ENCODE measurements at places on chromosomes 5 and 9.

DNA sequence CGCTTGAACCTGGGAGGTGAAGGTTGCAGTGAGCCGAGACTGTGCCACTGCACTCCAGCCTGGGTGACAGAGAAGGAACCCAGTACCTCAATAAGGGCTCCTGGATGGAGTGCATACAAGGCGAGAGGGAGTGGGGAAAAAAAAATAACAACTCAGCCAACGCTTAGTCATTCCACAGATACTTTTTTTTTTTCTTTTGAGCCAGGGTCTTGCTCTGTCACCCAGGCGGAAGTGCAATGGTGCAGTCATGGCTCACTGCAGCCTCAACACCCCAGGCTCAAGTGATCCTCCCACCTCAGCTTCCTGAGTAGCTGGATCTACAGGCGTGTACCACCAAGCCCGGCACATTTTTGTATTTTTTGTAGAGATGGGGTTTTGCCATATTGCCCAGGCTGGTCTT lies 59.5 kb upstream of the GGTA1 start:
- DNase-seq, result no peak

DNA sequence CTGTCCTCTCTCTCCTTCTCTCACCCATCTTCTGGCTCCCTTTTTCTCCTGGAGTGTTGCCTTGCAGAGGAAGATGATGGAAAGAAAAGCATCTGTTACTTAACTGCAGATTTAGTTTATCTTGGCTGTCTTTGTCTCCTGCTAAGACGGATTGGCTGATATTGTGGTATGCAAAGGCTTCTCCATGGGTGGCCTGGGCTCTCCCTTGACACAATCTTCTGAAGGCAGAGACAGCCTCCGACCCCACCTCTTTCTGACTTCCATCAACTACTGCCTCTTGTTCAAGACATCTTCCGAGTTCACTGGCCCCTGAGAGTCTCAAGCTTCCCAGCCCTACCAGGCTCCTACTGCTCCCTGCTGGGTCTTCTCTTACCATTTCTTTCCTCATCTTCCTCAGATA lies 403.7 kb downstream of the LRRC70 start:
- peak; percentile 12 for DNase-seq

DNA sequence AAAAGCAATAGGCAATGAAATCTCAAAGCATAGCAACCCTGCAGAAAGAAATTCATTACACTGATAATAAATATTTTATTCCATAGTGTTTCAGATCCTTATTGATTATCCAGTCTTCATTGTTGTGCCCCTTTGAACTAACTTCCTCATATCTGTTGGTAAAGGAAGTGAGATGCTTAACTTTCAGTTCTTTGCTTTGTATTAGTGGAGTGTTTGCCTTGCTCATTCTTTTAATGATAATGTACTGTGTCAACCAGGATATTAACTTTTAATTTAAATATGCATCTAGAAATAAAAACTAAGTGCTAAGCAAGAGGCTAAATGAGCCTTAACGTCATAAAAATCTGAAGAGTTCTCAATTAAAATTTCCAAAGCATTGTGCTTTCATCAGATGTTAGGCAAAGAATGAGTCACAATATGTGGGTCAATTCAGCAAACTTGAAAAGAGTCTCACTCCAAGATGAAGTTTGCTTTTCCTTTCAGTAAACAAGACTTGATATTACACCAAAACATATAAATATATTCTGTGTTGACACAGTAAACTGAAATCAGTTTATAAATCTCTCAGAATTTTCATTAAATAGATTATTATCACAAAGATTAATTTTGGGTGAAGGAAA lies 105.9 kb downstream of the GIN1 start:
- DNase-seq, result no peak

GRCh38 chr5:62633243-62633642 lies 54.6 kb downstream of the LRRC70 start:
- no peak for DNase-seq

DNA sequence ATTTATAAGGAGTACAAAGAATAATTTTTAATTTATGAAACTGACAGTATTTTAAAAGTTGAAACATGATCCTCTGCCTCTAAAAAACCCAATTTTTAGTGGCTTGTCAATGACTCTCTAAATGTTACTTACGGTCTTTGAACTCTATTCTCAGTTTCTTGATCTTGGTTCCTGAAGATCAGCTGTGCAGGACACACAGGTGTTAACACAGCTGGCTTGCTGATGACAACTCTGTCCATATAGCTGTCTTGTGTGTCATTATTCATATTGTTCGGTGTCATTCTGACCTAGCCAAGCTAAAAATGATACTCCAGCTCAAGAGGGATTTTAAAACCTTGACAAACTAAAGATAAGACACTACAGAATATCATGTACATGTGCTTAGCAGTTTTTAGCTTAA lies 314.5 kb downstream of the CCDC171 start:
- no peak for DNase-seq

GRCh38 chr9:126380447-126380846 lies 53.8 kb downstream of the MVB12B start:
- no peak for DNase-seq

DNA sequence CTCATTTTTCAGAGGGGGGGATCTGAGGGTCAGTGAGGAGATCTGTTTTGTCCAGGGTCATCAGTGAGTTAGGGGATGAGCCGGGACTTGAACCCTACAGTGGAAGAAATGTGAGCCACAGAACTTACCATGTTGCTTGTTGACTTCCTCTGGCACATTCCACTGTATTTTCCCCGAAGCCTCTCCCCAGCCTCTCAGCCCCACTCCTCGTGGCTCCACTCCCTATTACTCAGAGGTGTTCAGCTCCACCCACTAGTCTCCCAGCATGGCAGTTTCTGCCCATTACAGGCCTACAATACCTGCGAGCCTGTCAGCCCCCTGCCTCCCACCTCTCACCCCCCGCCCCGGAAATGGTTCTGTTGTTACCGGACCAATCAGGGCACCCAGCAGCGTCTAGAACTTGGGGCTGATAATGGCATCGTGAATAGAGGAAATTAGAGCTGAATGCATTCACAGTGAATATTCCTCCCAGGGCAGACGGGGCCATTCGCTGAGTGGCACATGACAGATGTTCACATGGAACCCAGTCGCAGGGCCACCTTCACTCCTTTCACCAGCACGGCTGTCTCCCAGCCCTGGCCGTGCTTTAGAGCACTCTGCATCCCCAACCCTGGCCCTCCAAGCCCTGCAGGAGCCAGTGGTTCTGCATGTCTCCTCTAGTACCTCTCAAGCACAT lies 81.6 kb downstream of the KCNIP1 start:
- no peak for DNase-seq

GRCh38 chr5:1167361-1167727 lies 34.1 kb upstream of the SLC6A19 start:
- DNase-seq, result no peak

DNA sequence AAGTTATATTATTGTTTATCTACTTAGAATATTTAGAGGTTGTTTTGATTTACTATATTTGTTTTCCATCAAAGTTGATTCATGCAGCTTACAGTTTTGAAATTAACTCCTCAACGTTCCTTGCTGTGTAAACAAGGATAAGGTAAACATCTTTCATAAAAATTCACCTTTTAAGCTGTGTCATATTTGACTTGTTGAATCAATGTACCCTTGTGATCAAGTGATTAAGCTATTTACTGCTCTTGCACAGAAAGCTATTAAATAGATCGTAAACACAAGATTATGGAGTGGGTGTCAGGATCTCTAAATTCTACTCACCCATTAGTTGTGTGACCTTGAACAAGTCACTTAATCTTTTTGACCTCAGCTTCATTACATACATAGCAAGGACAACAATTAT lies 2054.0 kb upstream of the NUDT12 start:
- DNase-seq, result no peak

- no peak for DNase-seq
Observed at GRCh38 chr5:65823204-65823603, 101.2 kb downstream of the NLN start.

GRCh38 chr5:138872841-138873465 lies 2.2 kb downstream of the LRRTM2 start:
- DNase-seq, result no peak

DNA sequence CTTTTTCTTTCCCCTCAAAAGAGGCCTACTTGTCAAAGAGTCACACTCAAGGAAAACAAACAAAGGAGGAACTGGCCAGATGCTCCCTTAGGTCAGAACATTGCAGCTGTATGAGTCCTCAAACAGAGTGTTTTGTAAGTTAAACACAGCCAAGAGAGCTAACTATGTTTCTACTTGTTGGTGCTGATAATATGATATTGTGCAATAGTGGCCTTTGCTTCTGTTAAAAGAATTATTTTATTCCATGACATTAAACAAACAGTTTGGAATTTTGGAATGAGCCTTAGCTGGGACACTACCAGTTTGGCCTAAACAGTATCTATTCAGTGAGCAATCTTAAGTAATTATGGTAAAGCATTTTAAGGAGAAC lies 56.0 kb upstream of the TPD52L3 start:
- DNase-seq, result no peak

DNA sequence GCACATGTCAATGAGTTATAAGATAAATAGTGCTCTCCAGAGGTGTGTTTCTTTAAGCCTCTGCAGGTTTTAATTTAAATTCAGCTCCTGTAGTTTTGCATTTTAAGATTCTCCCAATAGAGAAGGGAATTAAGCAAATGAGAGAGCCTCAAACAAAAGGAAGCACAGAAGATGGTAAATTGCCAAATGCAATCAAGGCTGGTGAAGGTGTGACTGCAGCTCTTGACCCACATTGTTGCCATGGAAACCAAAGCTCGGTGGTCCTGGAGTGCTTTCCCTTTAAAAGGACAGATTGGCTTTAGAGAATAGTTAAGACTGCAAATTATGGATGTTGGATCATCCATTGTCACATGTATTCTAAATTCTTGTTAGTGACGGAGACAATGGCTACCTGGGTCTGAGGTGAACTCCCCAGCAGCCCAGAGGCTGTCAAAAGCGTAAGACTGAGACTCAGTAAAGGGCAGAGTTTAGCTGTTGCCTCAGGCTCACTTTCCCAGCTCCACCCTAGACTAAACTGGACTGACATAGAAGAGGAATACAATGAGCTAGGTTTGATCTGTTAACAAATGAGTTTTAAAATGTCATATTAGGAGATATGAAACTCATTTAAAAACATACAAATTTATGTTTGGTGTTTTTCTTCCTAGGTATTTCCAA lies 12.3 kb downstream of the GAPT start:
- DNase-seq, result peak; percentile 42

- no peak for DNase-seq
Observed at GRCh38 chr9:72226146-72226812, 77.0 kb downstream of the GDA start.

DNA sequence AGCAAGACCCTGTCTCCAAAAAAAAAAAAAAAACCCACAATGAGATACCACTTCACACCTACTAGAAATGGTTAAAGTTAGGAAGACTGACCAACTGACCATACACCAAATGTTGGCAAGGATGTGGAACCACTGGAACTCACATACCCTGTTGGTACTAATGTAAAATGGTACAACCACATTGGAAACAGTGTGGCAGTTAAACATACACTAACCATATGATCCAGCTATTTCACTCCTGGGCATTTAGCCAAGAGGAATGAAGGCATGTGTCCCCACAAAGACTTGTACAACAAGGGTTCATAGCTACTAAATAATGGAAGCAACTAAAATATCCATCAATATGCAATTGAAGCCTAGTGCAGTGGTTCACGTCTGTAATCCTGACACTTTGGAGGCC lies 21.3 kb downstream of the NAIF1 start:
- DNase-seq, result no peak

DNA sequence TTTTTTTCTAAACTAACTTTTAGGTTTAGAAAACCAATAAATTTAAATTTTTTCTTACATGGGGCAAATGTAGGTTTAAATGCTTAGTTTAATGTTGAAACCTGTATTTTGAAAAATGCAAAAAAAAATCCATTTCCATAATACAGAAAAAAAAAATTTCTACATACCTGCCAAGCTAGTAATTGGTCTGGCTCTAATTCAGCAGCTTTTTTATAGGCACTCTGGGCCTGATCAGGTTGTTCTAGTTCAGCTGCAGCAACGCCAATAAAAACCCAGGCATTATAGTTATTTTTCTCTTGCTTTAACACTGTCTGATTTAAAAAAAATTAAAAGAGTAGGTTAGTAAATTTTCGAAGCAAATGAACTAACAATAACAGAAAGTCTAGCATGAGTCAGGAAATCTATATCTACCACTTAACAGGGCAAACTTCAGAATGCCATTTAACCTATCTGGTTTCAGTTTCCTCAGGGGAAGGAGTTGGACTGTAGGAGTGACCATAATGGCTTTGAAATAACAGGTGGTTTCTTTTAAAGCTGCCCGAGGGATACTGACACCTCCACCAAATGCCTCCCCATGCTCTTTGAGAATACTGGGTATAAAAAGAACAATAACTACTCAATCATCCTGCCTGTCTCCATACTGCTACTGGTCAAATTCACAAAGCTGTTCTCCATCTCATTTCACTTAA lies 11.6 kb downstream of the SKIC3 start:
- DNase-seq, result no peak

DNA sequence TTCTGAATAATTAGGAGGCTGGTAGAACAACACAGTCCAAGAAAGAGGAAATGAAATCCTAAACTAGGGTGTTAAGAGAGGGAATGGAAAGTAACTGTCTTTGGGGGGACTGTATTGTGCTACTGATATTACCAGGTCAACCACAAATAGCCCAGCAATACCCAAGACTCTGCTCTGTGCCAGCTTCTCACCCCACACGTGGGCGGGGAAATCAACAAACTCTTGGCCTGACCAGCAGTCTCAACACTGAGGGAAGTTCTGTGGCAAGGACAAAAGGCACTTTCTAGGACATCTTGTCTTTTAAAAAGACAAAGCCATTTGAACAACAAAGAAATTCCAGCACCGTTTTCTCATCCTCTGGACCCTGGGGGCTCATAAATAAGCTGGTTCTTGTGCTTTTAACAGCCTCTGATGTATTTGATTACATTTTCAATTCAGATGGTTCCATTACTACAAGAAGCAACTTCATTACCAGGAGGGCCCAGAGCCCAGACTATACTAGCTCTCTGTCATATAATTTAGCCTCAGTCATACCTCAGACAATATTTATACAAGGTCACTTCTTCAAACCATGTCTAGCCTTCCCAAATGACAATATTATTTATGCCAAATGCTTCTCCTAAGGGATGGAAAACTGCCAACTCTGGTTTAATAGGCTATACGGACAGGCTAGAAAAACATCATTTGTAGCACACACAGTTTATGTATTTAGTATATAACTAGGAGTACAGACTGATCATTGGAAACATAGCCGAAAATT lies 297.8 kb downstream of the CWC27 start:
- DNase-seq, result no peak

DNA sequence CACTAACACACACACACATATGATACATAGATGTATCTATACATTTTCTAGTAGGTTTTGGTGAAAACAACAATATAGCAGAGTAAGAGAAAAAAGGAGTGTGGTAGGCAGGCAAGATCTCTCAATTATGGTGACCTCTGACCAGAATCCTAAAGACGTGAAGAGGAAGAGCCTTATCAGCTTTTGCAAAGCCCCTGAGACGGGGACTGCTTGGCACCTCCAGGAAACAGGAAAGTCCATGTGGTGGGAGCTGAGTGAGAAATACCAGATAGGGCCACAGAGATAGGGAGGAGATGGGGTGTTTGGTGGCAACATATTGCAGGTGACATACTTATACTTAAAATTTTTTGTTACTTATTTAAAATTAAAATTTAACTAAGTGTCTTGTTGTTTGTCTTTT lies 39.9 kb upstream of the CTXN3 start:
- DNase-seq, result no peak

Measured in iPS-NIHi11 (cell line).